HepG2 (cell line): ENCODE measurements at places on chromosomes 4 and X.

DNA sequence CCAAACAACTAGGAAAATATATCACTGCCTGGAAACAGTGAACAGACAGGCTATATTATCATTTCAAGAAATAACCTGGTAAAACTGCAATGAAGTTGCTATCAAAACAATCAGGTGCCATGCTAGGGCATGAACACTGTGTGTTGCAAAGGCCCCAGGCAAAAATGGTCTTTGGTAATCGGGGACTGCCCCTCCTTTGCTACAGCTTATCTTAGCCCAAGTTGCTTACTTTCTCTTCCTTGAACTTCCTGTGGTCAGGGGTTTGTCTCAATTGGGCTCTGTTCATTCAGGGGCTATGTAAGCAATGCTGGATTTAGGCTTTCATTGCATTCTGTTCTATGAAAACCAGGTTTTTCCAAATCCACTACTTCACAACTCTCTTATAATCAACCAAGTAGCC is 30.4 kb downstream of the SCML1 start:
- DNase-seq: no peak

- DNase-seq: no peak
These were observed 57.4 kb downstream of the LGI2 start for GRCh38 chr4:24973404-24973746.

GRCh38 chr4:38618505-38618904 is 45.5 kb upstream of the KLF3 start:
- DNase-seq: no peak

GRCh38 chr4:168633064-168633463 is 136.2 kb downstream of the PALLD start:
- DNase-seq: no peak

DNA sequence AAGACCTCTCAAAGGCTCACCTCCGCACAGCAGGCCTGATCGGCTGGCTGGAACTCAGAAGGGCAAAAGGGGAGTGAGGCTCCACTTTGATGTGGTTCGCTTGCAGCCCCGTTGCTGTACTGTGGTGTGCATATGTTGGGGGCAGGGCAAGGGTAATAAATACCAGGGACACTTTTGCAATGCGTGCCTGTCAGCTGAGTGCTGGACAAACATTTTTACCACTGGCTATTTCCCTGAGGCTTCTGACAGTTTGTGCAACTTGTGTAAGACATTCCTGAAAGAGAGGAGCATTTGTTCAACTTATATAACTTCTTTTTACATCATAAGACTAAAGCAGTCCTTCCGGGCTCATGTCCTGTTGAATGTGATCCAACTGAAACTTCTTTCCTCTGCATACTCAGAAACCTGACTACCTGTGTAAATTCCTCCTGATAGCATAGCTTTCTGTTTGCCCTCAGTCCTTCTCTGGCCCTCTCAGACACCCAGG is 82.3 kb downstream of the SPRY1 start:
- peak; percentile 100 for DNase-seq

GRCh38 chrX:119488749-119489148 is 20.5 kb downstream of the SLC25A5 start:
- peak; percentile 27 for DNase-seq

- no peak for DNase-seq
These were observed 1.5 kb downstream of the SASH3 start for GRCh38 chrX:129781134-129781672.

GRCh38 chr4:78002260-78002659 is 54.9 kb upstream of the FRAS1 start:
- DNase-seq: peak; percentile 63
